ENCODE measurements at places on chromosomes 2 and 18.

GRCh38 chr18:31447530-31448191 is at the start of gene DSG3:
DSG3 (plus strand) TSS chr18:31447741; CDS start chr18:31447878, 137 bp downstream.
- DNase-seq = no peak

- no peak for DNase-seq
Observed at GRCh38 chr2:231299267-231299666, 96.2 kb upstream of the B3GNT7 start.

- DNase-seq = no peak
Observed at GRCh38 chr18:47251289-47252120, at the start of gene SKOR2. SKOR2 (minus strand) TSS chr18:47251660; CDS start chr18:47249183, 2,477 bp downstream.

- no peak for DNase-seq
Observed at GRCh38 chr2:164711766-164712138, 90.5 kb upstream of the GRB14 start.

DNA sequence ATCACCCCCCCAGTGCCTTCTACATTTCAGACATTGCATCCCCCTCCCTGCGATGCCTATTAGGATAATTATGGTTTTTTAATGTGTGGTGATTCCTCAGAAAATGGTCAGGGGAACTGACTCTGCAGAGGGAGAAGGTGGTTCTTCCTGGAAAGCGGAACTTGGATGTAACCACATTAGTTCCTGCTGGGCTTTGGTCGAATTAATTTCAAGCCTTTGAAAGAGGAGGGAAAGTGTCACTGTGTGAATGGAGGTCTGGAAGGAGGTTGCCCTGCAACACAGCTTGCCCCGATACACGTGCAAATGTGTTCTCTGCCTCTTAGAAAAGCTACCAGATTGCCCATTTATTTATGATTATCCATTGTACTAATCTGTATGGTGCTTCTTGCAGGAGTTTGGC is 63.2 kb upstream of the TPO start:
- DNase-seq = no peak

DNA sequence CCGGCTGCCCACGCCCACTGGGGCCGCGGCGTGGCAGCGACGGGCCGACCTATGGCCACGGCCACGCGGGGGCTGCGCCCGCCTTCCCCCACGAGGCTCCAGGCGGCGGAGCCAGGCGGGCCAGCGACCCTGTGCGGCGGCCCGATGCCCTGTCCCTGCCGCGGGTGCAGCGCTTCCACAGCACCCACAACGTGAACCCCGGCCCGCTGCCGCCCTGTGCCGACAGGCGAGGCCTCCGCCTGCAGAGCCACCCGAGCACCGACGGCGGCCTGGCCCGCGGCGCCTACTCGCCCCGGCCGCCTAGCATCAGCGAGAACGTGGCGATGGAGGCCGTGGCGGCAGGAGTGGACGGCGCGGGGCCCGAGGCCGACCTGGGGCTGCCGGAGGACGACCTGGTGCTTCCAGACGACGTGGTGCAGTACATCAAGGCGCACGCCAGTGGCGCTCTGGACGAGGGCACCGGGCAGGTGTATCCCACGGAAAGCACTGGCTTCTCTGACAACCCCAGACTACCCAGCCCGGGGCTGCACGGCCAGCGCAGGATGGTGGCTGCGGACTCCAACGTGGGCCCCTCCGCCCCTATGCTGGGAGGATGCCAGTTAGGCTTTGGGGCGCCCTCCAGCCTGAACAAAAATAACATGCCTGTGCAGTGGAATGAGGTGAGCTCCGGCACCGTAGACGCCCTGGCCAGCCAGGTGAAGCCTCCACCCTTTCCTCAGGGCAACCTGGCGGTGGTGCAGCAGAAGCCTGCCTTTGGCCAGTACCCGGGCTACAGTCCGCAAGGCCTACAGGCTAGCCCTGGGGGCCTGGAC is 253.2 kb downstream of the GLI2 start:
- peak; percentile 32 for DNase-seq

DNA sequence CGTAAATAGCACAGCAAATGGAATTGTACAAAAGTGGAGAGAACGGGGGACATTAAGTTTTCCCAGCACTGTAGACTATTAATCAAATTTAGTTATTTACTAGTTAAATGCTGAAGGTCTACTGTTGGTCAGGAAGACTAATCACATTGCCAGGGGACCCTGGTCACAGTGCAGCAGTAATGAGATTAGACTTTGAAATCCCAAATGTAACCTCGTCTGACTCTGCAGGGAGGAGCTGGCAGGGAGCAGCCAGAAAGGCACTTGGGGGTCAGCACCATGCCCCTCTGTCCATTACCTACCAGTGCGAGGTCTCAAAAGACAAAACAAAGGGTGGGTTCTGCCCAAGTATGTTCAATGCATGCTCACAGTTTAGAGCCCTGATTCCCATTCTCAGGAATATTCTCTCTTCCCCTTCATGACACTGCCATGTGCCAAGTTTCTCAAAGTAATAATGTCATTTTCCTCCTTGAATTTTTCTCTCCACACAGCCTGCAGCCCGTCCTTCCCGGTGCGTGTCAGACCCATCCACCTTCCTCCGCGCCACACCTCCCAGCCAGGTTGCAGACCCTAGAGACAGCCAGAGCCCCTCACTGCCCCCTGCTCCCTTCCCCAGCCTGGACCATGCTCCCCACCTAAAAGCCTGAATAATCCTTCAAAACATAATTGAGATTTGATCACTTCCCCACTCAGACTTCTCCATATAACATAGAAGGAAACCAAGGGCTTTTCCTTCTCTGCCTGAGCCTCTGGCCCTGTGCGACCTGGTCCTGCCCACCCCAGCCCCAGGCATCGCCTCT is 52.5 kb downstream of the TMEM18 start:
- no peak for DNase-seq

- no peak for DNase-seq
Observed at GRCh38 chr2:120880381-120880780, 144.7 kb downstream of the GLI2 start.

GRCh38 chr2:46332686-46333281 is 35.6 kb downstream of the EPAS1 start:
- DNase-seq = no peak

DNA sequence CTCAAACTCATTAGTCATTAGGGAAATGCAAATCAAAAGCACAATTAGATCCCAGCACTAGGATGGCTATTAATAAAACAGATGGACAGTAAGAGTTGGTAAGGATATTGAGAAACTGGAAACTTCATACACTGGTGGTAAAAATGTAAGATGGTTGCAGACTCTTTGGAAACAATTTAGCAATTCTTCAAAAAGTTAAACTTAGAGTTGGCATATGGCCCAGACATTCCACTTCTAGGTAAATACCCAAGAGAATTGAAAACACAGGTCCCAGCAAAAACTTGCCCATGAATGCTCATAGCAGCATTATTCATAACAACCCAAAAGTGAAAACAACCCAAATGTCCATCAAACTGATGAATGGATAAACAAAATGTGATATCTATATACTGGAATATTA is 84.9 kb upstream of the ZFP36L2 start:
- DNase-seq = no peak

DNA sequence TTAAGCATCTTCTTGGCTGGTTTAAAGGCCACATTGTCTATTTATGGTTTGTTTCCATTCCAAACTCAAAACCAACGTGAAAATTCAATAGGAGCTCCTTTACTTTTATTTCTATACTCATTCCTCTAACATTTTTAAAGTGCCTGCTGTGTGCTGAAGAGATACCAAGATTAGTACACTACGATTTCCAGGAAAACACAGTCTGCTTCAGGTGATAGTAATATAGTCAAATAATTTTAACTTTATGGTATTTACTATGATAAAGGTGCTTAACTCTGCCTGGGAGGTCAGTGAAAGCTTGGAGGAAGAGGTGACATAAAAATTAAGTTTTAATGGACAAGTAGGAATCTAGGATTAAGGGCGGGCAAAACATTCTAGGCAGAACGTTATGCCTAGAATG is 121.4 kb downstream of the KIAA1328 start:
- no peak for DNase-seq

GRCh38 chr2:641872-642815 is 35.1 kb downstream of the TMEM18 start:
- DNase-seq = no peak

DNA sequence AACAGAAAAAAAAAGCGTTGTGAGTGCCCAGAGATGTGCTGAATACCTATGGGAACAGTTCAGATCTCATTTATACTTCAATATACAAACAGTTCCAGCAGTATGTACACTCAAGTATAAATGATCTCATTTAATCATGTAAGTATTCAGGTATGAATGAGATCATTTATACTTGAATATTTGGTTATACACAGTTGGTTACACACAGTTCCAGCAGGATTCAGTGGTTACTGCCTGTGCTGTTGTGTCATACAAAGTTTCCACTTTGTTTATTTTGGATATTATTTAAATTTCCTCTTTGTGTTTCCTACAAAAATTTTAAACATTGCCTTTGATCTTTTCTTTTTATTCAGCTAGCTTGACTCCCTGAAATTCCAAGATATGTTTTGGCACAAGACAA is 293.5 kb upstream of the SLC39A10 start:
- no peak for DNase-seq

GRCh38 chr2:36701918-36702317 is 5.4 kb downstream of the VIT start:
- DNase-seq = no peak

GRCh38 chr2:127080938-127081755 is 25.8 kb downstream of the BIN1 start:
- DNase-seq = no peak

DNA sequence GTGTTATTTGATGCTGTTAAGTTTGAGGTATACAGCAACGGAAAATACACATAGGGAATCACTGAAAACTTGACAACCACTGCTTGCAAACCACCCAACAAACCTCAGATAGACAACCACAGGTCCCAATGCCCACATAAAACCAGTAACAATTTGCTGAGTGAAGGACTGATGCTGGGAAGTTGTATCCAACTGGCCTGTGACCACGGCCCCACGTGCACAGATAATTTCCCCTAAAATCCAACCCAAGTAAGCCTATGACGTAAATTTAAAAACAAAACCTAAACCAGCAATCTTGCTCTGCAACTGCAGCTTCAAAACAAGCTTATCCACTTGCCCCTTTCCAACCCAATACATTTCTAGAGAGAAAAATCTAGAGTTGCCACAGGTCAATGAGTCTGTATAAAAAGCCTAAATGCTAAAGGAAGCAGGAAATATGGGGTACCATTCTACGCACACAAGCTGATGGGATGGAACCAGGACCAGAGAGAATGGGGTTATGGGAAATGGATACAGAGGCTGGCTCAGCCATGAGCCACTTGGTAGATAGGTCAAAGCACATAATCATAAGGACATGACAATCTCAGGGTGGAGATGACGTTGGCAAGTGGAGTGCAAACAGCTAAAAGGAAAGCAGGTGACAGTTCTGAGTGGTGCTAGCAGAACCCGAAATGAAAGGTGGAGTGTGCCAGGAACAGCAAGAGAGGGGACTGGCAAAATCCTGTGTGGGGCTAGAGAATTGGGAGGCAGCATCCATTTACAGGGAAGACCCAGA is 27.8 kb upstream of the CREB1 start:
- DNase-seq = no peak

DNA sequence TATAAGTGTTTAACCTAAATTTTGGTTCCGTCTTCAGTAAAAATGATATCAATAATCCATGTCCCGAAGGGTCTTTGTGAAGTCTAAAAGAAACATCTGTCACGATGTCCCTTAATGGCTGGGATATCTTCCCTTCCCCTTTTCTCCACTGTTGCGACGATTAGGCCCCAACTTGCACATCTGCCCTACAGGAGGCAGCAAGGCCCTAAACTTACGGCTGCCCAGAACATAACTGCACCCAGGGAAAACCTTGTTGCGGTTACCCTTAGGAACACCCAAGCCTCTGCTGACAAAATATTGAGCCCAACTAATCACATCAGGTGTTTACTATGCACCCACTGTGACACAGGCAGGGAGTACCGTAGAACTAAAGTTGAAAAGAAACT is 1.3 kb upstream of the SMAD2 start:
- no peak for DNase-seq

GRCh38 chr2:238423561-238424312 is 3.0 kb upstream of the ASB1 start:
- no peak for DNase-seq

DNA sequence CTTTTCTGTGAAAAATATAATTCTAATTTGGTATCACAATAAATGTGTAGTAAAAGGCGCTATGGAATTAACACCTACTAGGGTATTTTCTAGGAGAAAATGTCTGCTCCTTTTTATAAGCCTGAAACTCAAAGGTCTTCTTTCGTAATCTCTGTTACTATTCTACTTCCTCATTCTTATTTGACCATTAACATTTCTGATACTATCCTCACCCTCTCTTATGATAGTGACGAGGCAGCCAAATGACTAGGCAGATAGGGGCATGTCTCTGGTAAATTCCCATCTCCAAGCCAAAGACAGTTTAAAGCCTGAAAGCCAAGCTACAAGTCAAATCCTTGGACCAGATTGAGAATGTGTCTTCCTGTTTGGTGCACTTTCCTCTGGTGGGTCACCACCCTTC is 251.7 kb downstream of the LRRTM4 start:
- no peak for DNase-seq

DNA sequence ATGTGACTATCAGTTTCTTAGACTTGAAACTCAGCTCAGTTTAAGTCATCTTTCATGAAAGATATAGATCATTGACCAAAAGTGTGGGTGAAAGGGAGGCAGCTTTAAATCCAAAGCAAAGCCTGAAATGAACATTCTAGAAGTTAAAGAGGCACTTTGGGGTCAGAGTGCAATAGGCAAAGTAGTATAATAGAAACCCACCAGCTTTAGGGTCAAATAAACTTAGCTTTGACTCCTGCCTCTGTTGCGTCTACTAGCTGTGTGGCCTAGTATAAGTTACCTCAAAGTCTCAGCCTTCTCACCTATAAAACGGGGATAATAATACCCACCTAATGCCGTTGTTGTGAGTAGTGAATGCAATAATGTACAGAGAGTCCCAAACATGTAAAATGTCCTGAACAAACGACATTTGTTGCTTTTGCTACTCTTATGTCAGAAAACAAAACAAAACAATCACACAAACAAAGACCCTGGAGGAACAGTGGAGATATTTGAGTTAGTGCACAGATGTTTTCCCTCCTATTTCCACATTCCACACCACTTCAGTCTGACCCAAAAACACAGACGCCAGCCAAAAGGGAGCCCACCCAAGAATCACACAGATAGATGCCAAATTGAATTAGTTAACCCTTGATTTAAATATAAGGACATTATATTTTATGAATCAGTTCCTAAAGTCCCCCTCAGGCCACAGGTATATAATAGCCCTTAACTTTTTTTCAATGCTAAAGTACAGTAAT is 657.0 kb downstream of the ARHGAP15 start:
- DNase-seq = no peak

- no peak for DNase-seq
Observed at GRCh38 chr2:74005786-74006185, 21.1 kb downstream of the TET3 start.

GRCh38 chr2:22800412-22800811 is 584.6 kb upstream of the KLHL29 start:
- no peak for DNase-seq

GRCh38 chr2:37394263-37394662 is 49.8 kb downstream of the QPCT start:
- DNase-seq = no peak
